ENCODE measurements at places on chromosomes 1 and 21.

DNA sequence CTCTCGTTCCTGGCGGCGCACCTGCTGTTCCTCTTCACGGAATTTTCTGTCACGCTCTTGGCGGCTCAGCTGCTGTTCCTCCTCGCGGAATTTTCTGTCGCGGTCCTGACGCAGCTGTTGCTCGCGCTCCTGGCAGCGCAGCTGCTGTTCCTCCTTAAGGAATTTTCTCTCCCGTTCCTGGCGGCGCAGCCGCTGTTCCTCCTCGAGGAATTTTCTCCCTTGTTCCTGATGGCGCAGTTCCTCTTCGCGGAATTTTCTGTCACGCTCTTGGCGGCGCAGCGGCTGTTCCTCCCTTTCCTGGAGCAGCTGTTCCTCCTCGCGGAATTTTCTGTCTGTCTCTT, 6.4 kb downstream of the TCHH start:
- no peak for DNase-seq

GRCh38 chr1:175498002-175498401, 245.4 kb downstream of the TNR start:
- DNase-seq, result no peak

DNA sequence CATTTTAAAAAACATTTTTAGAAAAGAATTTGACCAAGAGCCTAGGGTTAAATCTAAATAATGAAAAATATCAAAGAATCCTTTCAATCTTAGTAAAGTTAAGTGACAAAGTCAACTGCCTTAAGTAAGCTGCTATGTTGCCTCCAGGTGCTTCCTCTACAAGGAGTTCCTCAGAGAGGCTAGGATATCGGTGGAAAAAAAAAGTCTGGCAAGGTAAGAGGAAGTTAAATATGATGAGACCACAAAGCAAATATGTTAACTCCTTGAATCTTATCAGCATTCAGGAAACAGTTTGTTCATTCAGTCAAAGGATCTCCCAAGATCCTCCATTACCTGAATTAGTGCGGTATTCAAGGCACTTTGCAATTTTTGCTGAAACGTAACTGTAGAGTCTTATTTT, 563.5 kb downstream of the PTPRC start:
- DNase-seq, result no peak

GRCh38 chr1:3777647-3778589, 5.4 kb downstream of the SMIM1 start:
- no peak for DNase-seq

DNA sequence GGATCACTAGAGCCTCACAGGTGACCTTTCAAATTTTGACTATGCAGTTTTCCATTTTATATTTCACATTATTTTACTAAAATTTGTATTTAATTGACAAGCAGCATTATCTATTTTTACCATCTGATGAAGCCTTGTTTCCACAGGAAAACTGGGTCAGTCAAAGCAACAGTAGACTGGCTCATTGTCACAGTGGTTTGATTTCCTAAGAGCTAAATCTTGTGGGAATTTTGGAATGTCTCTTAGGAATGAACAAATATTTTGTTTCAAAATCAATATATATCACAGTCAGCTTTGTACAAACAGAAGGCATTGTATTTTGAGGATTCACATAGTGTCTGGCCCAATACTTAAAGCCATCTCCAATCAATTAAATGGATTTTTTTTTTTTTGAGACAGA, 152.6 kb upstream of the RNPC3 start:
- no peak for DNase-seq

GRCh38 chr1:212192261-212192998, 92.8 kb upstream of the PPP2R5A start:
- no peak for DNase-seq

DNA sequence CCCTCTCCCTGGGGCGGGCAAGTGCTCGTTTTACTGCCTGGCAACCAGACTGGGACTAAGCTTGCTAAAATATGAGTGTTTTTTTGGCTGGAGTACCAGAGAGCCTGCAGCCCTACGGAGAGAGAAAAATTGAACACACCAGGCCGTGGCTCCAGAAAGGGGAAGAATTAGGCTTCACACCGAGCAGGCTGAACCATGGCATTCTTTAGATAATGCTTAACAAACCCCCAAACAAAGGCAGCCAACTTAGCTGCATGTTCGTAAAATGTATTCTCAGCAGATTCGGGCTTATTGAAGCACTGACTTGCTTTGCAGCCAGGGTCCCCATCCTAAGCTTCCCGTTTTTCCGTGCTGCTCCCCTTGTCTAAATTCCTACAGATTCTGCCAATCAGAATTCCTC, 76.6 kb downstream of the LMX1A start:
- DNase-seq, result no peak

GRCh38 chr1:221777431-221778072, 35.7 kb upstream of the DUSP10 start:
- DNase-seq, result no peak

DNA sequence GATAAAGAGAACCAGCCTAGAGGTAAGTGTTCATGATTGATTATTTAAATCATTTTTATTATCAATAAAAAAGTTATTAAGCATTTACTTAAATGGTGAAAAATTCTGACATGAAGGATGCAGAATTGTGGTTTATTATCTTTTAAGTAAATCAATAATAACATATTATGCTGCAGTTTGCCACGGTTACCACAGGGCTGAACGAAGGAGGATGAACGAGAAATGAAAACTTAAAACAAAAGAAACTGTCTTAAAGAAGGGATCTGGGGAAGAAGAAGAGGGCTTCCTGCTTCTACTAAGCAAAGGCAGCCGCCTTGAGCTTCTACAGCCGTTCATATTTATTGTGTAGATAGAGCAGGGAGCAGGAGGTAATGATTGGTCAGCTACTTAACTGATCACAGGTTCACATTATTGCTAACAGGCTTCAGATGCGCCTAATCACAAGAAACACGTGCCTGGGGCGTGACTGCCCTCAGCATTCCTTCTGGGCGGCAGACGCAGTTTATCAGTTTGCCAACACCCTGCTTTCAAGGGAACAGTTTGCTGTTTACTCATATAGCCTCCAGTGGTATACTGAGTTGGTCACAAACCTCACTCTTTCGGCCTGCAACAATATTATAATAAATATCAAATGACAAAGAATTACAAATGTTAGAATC, 5.8 kb upstream of the FNBP1L start:
- DNase-seq, result no peak

DNA sequence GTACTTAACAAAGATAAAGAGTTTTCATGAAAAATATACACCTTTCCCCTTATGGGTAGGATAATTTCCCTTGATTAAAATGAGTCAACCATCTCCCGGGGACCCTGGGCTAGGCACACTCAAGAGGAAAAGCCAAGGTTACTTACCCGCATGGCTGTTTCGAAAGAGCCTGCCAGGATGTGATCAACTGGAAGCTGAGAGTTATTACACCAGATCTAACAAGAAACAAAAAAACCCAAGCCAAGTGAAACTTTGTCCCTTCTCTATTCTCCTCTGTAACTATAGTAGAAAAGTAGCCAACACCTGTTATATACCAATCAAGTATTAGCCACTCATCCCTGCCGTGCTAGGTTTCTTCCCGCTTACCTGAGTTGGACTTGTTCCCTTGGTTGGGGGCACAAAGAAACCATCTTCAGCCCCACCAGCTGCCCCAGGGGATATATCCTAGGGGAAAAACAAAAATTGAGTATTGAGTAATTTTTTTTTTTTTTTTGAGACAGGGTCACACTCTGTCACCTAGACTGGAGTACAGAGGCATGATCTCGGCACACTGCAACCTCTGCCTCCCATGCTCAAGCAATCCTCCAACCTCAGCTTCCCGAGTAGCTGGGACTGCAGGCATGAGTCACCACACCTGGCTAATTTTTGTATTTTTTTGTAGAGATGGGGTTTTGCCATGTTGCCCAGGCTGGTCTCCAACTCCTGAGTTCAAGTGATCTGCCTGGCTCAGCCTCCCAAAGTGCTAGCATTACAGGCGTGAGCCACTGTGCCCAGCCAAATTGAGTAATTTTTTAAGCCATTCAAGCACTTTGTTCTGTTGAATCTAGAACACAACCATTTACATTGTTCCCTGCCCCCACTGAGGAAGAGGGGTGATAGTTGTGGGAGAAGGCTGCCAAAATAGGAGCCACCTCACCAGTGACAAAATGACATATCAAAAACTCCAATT, 8.4 kb upstream of the PEX19 start:
- no peak for DNase-seq

- no peak for DNase-seq
Measured at GRCh38 chr21:17580319-17580718, 32.4 kb downstream of the BTG3 start.

- DNase-seq, result no peak
Measured at GRCh38 chr1:89542345-89542744, 17.7 kb downstream of the LRRC8B start.

GRCh38 chr1:204925701-204926100, 55.0 kb downstream of the NFASC start:
- DNase-seq, result no peak

DNA sequence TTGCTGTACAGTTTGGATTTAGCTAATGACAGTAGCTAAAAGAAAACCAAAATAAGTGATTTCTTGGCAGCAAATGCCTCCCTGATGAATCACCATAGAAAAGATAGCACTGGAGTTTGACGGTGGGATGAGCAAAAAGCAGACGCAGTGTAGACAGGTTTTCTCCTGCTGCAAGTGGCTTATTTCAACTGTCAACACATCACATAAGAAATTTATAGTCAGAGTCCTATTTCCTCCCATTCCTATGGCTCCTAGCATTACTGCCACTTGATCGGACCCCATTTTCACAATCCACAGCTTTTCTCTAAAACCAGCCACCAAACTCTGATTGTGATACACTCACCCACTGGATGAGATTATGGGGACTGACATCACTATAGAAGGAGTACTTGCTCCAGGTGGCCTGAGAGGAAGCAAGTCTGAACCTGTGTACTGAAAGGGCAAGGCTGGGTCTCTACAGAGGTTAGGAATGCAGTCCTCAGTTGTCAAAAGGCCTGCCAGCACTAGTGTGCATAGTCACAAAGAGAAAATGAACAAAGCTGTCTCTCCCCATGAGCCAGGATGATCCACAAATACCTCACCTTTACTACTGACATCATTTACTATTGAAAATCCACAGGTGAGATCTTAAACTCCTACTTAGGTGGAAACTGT, 359.8 kb downstream of the LTN1 start:
- DNase-seq, result no peak

GRCh38 chr1:156911577-156912298, 8.7 kb upstream of the LRRC71 start:
- no peak for DNase-seq

DNA sequence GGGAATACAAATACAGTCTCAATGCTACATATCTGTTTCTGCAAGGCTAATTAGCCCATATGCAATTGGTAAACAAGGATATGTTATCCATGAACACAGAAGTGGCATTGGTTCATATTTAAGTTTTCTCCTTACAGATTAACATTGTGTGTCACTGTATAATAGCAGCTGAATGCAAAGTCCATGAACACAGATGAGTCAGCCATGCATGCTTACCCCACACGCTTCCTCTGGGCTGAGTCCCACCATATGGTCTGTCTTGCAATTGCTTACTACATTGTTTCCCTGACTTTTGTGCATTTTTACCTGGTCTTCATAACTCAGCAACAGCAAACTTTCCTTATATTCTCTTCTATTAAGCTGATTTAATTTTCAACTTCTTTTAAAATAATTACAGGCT, 41.5 kb upstream of the TSNAX start:
- DNase-seq, result no peak

GRCh38 chr1:55751776-55752175, 536.6 kb upstream of the USP24 start:
- DNase-seq, result no peak

DNA sequence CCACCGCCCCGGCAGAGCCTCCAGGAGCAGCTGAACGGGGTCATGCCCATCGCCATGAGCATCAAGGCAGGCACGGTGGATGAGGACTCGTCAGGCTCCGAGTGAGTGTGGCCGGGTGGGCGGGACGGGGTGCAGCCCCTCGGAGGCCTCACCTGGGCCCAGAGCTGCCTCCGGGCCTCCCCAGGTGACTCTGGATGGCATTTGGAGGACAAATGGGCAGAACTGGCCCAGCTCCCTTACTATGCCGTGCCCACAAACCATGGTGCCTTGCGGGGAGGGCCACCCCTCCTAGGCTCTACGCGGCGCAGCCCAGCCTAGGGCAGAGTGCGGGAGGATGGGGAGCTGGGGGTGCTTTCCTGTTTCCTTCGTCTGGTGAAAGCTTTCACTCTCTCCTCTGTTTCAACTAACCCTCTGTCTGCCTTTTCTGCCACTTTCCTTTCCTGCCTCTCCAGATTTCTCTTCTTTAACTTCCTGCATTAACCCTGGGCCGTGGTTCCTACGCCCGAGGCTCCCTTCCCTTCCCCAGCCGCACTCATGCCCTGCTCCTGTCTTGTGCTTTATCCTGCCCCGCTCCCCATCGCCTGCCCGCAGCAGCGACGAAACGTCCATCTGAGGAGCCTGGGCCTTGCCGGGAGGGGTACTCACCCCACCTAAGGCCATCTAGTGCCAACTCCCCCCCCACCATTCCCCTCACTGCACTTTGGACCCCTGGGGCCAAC, 9.2 kb downstream of the PSRC1 start:
- no peak for DNase-seq

- no peak for DNase-seq
Measured at GRCh38 chr1:205775717-205776056, 405 bp upstream of the RAB29 start.

DNA sequence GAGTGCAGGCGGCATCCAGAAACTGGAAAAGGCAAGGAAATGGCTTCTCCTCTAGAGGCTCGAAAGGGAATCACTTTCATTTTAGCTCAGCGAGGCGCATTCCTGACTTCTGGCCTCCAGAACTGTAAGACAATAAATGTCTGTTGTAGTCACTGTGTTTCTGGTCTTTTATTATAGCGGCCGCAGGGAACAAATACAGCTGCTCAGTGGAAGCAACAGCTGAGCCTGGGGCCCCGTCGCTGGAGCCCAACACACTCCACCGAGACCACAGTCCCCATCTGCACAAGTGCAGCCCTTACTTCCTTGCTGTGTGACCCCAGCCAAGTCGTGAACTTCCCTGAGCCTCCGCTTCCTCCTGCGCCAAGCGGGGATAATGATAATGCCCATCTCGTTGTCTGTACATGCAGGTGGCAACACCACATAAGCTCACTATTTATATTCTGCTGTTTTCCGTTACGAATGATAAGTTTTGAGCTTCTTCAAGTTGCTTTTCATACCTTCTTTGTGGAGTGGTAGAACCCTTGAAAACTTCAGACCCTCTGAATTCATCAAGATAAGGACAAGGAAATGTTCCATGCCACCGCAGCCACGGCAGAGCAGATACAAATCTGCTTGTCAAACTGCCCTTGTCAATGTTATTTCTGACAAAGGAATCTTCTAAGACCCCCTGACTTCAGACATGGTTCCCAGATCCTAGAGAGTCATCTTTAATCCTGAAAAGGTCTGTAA, 3.2 kb upstream of the LAPTM5 start:
- DNase-seq, result no peak

GRCh38 chr1:111976332-111976731, 13.1 kb downstream of the KCND3 start:
- DNase-seq, result no peak

GRCh38 chr1:162117039-162117774, 47.7 kb downstream of the NOS1AP start:
- DNase-seq, result no peak

Measured in NCI-H1930 (cell line).